Putamen (tissue), 1 donor: ENCODE measurements at places on chromosomes 7 and 10.

GRCh38 chr10:85864868-85865526 is 501.6 kb downstream of the GRID1 start:
- no peak for DNase-seq

DNA sequence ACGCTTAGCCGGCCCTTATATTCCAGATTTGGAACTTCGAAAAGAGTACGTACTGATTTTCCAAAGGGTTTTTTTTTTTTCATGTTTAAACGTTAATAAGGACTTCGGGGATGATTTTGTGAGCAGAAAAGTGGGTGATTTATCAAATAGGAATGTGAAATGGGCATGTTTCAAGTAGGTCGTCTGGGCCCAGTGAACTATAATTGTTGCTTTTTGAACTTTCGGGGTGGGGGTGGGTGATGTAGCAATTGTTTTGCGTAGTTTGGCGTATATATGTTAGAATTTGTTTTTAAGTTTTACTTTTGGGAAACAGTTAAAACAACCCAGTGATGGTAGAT is 299 bp upstream of the PBLD start:
- no peak for DNase-seq

DNA sequence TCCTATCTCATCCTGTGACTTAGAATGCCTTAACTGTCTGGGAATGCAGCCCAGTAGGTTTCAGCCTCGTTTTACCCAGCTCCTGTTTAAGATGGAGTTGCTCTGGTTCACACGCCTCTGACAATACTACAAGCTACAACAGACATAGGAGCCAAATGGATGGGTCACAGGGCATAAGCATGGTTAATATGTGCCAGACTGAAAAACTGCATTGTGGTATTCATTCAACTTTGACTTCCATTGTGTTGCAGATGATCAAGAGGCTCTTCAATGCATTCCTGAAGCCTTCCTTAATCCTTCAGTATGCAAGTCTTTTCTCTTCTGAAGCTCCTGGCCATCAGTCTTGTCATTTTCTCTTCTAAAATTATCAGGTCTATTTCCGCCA is 20.3 kb upstream of the RNF32 start:
- no peak for DNase-seq

DNA sequence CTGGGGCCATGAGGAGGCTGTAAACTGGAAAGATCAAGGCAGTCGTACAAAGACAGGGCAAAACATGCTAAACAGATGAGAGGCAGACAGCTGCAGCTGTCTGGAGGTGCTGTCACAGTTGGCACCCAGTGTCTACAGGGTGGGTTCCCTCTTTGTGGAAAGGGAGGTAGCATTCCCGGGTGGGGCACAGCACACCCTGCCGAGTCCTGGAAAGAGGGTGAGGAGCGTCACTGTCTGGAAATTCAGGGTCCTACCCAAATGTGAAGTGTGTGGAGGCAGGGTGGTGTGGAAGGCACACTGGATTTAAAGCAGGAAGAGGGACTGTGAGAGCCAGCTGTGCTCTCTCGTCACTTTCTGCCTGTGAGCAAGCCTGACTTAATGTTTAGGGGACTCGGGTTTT is 356.2 kb downstream of the SDK1 start:
- no peak for DNase-seq

DNA sequence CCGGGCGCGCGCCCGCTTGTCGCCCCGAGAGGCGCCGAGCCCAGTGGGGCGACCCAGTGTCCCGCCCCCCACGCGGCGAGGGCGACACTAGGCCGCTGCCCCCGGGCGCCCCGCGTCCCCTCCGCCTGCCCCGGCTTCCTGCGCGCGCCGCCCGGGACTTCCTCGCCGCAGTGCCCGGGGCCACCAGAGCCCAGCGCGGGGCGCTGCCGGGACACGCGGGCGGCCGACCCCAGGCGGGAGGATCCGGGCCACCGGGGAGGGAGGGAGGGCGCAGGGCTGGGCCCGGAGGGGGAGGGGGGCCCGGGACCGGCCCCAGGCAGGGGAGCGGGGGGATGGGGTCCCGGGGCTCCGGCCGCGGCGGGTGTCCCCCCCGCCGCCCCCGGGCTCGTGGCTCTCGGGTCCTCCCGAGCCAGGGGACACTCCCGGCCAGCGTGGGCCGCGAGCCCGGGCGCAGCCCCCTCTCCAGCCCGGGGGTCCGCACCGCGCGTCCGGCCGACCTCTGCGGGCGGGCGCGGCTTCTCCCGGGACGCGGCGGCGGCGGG is 435 bp upstream of the PWWP2B start:
- no peak for DNase-seq

DNA sequence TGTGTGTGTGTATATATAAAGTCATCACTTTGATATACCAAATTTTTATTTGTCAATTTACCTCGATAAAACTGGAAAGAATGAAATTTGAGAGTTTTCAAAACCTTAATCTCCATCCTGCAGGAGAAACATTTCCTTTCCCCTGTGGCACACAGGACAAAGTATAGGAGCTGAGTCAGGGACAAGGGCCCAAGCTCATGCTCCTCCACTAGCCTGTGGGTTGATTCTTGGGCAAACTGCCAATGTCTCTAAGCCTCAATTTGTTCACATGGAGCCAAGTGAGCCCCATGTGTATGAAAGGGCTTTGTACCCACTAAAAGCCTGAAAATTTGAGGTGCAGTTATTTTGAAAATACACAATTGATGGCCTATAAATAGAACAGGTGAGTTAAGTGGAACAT is 60.3 kb upstream of the IL6 start:
- DNase-seq: no peak

- DNase-seq: no peak
Observed at GRCh38 chr7:86201767-86202166, 441.9 kb upstream of the GRM3 start.

GRCh38 chr7:134520130-134520529 is 7.2 kb upstream of the AKR1B10 start:
- no peak for DNase-seq

- no peak for DNase-seq
Observed at GRCh38 chr10:11813855-11814567, 9.1 kb upstream of the PROSER2 start.

DNA sequence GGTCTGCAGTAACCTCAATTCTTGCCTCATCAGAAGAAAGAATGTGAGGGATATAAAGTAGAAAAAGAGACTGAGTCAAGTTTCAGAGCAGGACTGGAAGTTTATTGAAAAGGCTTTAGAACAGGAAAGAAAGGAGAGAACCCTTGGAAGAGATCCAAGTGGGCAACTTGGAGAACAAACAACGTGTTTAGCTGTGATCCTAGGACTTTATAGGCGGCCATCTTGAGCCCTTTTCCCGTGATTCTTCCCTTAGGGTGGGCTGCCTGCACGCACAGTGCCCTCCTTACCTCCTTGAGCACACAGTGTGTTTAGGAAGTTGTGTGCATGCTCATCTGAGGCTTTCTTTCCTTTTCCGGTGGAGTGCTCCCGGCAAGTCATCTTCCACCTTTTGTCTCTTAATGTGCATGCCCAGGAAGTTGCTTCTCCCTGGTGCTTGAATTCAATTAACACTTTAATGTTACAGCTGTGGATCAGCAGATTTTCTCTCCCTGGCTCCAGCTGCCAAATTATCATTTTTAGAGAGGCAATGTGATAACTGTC is 59.8 kb downstream of the ENTPD1 start:
- DNase-seq: peak; percentile 16

DNA sequence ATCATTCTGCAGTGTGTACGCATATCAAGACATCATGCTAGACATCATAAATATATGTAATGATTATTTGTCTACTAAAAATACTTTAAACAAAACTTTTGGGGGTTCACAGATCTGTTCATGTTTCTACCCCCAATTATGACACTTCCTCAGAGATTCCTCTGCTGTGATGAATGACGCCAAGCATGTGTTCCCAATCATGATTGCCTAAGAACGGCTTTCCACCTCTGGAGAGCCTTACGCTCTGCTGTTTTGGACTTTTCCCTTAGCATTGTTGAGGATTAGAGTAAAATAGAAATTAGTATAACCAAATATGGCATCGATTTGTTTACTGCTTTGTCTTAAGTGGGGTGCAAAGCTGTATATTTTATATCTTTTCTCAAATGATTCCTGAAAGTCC is 236.3 kb upstream of the IGFBP3 start:
- DNase-seq: no peak

DNA sequence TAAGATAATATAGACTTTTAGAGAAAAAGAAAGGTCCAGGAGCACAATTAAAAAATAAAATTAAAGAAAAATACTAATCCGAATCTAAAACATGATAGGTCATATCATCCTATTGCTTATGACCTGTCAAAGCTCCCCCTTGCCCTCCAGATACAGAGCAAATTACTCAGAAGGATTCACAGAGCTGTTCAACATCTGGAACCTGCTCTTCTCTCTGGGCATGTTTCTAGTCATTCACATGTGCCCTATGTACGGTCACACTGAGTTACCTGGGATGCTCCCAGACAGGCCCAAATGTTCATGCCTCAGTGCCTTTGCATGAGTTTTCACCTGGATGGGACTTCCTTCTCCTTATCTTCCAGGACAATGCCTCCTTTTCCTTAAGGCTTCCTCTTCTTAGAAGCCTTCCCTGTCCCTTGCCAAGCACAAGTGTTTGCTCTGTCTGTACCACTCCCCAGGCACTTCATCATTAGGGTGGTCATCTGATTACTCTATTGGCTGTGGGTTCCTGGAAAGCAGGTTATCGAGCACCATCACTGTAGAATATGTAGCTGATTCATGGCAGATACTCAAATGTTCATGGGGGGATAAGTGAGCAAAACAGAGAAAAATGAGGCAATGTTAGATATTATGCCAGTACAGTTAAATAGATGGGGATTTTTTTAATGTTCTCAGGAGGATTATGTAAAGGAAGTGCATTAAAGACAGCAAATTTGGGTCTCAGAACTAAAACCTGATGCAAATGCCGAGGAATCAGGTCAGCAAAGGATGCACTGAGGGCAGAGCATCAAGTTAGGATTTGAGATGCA is 12.0 kb upstream of the AOAH start:
- no peak for DNase-seq

DNA sequence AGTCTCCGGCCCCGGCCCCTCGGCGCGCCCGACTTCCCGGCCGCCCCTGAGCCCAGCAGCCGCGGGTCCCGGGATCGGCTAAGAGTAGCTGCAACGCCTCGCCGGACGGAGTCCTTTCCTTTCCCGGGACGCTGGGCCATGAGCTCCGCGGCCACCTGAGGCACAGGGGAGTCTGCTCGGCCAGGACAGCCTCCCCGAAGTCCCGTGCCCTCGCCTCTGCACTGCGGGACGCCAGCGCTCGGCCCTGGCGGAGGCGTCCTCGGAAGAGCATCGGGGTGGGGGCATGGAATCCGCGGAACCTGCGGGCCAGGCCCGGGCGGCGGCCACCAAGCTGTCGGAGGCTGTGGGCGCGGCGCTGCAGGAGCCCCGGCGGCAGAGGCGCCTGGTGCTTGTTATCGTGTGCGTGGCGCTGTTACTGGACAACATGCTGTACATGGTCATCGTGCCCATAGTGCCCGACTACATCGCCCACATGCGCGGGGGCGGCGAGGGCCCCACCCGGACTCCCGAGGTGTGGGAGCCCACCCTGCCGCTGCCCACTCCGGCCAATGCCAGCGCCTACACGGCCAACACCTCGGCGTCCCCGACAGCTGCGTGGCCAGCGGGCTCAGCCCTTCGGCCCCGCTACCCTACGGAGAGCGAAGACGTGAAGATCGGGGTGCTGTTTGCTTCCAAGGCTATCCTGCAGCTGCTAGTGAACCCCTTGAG is 502 bp downstream of the SLC18A3 start:
- DNase-seq: no peak

GRCh38 chr10:97534746-97535367 is 36.1 kb downstream of the UBTD1 start:
- peak; percentile 50 for DNase-seq

DNA sequence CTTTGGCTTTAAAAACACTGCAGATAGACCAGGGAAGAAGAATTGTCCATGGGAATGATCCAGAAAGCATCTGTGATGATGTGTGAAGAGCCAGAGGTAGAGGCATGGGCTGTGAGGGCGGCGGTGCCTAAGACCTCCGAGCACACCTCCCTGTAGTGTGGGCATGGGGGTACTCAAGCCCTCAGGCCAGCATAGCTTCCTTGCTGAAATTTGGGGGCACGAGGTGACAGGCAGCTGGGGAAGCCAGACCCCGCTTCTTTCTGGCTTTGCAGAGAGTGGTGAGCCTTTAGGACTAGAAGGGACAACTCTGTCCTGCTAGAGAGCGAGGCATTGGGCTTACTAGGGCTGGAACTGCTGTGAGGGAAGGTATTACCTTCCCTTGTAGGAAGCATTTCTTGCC is 187.7 kb upstream of the SH2B2 start:
- no peak for DNase-seq

- no peak for DNase-seq
Observed at GRCh38 chr10:15180736-15181135, 12.2 kb upstream of the NMT2 start.

DNA sequence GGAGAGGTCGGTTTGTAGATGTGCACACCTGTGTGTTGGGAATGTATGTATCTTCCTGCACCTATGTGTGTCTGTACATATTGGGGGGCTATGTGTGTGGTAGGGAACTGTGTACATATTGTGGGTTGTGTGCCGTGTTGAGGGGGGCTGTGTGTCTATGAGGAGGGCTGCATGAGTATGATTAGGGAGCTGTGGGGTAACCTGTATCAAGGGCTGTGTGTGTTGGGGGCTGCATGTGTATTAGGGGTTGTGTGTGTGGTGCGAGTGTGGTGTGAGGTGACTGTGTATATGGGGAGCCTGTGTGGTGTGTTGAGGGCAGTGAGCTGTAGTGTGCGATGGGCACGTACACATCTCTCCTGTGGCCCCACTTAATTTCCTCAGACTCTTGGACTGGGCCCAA is 22.2 kb upstream of the PAX2 start:
- DNase-seq: no peak
